ENCODE measurements at places on chromosomes 3 and 15.

DNA sequence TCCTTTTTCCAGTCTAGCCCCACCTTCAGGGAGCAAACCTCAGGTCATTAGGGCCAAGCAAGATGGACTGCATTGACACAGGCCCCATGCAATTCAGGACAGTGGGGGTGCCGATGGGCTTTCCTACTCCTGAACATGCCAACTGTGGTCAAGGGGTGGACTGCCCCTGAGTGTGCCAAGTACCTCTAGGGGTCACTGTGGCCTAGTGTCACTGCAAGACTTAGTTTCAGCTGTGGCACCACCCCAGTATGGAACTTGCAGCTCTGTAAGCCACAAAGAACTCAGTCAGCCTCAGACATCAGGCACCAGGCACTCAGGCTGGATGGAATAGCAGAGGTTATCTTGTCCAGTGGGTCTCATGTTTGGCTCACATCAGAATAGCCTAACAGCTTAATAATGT lies 32.3 kb downstream of the EXOG start:
- no peak for DNase-seq

DNA sequence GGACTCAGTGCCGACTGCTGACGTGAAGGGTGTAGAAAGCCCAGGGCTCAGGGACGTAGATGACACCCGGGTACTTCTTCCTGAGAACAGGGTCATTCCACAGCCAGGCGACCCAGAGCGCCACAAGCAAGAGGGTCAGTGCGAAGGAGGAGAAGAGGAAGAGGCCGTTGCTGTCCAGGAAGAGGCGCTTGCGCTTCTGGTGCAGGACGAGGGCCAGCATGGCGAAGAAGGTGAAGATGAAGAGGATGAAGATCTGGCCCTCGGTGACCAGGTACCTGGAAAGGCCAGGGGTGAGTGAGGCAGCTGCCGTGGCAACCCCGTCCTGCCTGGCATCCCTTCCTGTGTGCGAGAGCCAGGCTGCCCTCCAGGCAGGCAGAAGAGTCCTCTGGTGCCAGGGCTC lies 3.0 kb upstream of the CALML4 start:
- DNase-seq = no peak

GRCh38 chr3:25461946-25462345 lies 33.9 kb downstream of the RARB start:
- no peak for DNase-seq

GRCh38 chr3:128307029-128307633 lies 153.8 kb downstream of the EEFSEC start:
- DNase-seq = no peak

- no peak for DNase-seq
Measured at GRCh38 chr3:161644891-161645635, 148.5 kb downstream of the OTOL1 start.

DNA sequence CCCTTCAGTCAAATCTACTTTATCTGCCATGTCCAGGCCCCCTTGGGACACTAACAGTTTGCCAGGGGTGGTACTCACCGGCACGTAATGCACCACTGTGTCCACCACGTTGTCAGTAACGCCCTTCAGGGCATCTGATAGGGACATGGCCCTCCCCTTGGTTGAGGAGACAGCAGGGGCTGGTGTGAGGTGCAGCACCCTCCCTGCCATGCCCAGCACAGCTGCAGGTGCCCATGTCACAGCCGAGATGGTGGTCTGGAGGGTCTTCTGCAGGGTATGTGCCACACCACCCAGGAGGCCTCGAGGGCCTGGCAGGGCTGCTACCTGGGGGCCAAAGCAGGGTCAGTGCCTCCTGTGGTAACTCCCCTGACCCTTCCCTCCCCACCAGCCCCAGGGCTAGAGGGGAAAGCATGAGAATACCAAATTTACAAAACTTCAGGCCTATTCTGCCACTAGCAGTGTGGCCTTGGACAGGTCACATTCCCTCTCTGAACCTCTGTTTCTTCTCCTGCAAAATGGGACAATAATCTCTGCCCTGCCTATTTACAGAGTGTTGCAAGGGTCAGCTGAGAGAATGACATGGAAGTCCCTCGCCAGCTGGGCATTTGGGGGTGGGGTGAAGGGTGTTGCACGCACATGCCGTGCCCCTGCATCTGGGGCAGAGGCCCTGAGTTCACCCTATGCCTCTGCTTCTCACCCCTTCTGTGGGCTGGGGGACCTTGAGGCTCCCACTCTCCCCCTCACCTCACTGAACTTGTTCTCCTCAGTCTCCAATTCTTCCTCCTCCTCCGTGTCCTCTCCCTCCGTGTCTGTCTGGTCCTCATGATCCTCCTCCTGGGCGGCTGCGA lies 11.8 kb upstream of the KIF7 start:
- no peak for DNase-seq

DNA sequence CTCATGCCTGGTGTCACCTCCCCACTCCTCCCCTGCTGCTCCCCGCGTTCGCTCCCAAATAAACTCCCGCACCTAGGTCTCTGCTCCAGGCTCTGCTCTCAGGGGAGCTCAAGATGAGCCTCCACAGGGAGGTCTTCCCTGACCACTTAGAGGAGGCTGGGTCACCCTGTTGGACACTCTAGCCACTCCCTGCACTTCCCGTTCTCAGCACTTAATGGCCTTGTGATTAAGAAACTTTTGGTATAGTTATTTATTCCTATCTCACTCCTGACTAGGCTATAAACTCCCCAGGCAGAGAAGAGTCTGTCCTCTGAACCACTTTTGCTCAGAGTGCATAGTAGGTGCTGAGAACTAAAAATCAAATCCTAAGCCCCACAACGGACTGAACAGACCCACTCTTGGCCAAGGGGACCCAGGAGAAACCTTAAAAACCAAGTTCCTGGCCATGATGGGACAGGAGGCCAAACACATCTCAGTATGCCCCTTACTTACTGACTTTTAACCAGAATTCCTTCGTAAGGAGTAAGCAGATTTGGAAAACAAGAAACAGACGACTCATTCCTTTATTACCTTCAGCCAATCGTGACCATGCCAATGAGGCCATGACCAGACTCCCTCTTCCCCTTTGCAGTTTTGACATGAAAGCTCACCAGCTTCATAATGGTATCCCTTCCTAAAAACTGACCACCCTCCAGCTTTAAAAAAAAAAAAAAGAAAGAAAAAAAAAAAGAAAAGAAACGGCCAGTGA lies 69.0 kb upstream of the HRH1 start:
- DNase-seq = no peak
